Stimulated activated CD8-positive, alpha-beta memory T cell treated with anti-CD3 and anti-CD28 coated beads, Interleukin-4, amount 100 ng/mL, for 24 hours (primary cell): ENCODE measurements at places on chromosomes 2 and 18.

GRCh38 chr2:160747501-160748170 lies 254.0 kb upstream of the RBMS1 start:
- no peak for DNase-seq

DNA sequence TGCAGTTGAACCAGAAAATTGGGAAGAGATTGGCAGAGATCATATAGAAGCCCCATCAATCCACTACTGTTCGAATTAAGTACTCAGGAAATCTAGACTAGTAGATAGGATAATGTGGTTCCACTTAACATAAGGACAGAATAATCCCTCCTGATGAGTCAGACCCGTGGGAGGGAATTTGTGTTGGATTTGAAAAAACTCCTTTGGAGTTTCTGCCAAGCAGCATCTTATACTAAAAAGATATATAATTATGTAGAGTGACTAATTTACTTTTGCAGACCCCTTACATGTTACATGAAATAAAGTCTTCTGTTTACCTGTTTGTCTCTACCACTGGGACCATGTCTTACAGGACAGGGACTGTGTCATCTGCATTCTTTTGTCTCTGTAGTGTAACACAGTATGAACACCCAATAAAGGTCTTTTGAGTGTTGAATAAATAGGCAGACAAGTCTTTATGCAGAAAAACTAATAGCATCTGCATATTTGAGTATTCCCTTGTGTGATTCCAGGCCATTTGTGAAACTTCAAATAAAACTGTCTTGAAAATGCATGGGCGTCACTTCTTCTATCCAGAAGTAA lies 122.6 kb upstream of the DNAJC10 start:
- DNase-seq: no peak

GRCh38 chr18:68833756-68834155 lies 35.9 kb downstream of the CCDC102B start:
- no peak for DNase-seq

GRCh38 chr2:150538651-150539201 lies 51.3 kb upstream of the RND3 start:
- DNase-seq: no peak
